ENCODE measurements at places on chromosomes 4 and X. TPM values are rescaled to one million over a fixed set of nuclear protein-coding genes. Genes with fewer than 3 reads are reported as not detected.

RS1 gene
- polyA plus RNA-seq: not detected

TGIF2LX gene
- 7.4 TPM for polyA plus RNA-seq

RASGEF1B gene
- polyA plus RNA-seq: not detected

BMP15 gene
- polyA plus RNA-seq: not detected

SPACA5 gene
- polyA plus RNA-seq: not detected
